ENCODE measurements at places on chromosomes 7 and 10.

DNA sequence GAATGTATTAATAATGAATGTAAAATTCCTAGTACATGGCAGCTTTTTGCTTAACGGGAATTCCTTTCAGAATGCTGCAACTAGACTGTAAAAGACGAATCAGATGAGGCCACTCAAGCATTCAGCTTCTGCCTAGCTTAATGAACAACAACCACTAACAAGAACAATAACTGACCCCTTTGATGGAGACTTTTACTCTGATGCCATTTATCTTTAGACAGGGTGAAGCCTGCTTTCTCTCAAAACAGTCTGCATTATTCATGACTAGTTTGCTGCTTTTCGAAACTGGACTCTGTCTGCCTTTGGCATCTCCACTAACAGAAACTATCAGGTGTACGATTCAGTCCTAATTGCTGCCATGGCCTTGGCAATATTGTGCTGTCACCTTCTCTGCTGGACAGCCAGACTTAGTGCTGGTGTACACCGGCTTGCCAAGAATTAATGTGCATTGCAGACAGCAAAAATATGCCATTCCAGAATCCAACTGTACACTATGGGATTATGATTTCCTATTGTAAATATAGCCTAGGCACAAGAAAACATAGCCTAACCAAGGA, 295.5 kb upstream of the CDC14C start:
- no peak for DNase-seq

- DNase-seq, result no peak
Observed at GRCh38 chr7:47153576-47153975, 428.3 kb downstream of the TNS3 start.

- DNase-seq, result no peak
Observed at GRCh38 chr10:30868611-30869010, 163.1 kb downstream of the ZNF438 start.

DNA sequence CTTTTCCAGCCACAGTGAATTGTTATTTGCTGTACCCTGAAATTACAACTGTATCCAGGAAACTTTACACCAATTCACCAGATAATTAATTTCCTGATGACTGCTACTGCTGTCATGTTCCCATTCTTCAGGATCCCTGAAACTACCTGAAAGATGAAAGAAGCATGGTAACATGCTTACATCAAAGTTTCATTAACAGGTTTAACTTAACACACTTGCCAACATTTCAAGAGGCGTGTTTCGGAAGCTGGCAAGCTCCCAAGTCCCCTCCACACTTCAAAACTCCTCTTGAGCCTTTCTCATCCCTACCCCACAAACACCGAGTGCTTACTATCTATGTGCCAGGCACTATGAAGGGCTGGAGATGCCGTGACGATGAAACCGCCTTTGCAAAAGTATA, 88.6 kb downstream of the MPP7 start:
- DNase-seq, result no peak

- no peak for DNase-seq
Observed at GRCh38 chr10:554182-554848, 135.2 kb downstream of the DIP2C start.

- DNase-seq, result no peak
Observed at GRCh38 chr7:30193336-30193943, 58.7 kb downstream of the MTURN start.

GRCh38 chr10:12709000-12709401, 292.5 kb downstream of the CCDC3 start:
- no peak for DNase-seq

DNA sequence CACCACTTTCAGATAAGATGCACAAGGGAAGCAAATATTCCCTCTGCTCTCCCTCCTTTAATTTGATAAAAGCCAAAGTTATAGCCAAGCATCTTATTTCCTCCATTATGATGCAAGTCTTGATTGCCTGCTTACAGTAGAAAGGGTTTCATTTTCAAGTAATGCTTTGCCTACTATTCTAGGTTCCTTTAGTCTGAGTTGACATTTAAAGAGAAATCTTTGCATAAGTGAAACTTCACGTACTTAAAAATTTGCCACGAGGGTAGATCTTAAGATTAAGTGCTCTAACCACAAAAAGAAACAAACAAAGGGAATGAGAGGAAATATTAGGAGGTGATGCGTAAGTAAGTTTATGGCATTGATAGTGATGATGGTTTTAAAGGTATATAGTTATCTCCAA, 78.1 kb upstream of the VWDE start:
- DNase-seq, result no peak

GRCh38 chr10:75401569-75402485, at the start of gene ZNF503:
TSS of gene ZNF503 (minus strand) at chr10:75401764. CDS start at chr10:75401419, 345 bp downstream.
- no peak for DNase-seq

GRCh38 chr7:151129117-151129959, 38.2 kb downstream of the GBX1 start:
- DNase-seq, result no peak

DNA sequence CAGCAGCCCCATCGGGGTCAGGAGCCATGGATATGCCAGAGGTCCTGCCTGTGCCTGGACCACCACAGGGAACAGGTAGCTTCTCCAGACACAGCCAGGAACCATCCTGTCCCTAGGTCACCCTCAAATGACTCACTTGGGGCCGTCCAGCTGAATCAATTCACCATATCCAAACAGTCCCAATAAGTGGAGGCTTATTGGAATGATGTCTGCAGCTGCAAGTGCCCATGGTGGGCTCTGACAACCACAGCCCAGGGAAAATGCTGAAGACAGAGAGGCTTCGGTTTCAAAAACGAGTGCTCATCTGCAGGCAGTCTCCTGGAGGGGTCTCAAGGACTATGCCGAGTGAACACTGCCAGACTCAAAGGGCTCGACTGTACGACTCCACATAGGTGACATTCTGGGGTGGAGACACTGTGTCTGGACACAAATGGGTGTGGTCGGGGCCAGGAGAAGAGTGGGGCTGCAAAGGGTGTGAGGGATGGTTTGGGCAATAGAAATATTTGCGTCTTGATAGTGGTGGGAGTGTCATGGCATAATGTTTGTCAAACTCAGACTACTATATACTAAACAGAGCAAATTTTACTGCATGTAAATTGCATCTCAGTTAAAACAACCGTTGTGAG, 204.8 kb downstream of the TNS3 start:
- no peak for DNase-seq

Measured in activated T-helper 1 cell treated with anti-CD3 and anti-CD28 coated beads, Interleukin-2, amount 50 U/mL, for 16 hours (primary cell).